Activated gamma-delta T cell treated with anti-CD3 and anti-CD28 coated beads, Interleukin-2, amount 50 U/mL, for 16 hours (primary cell): ENCODE measurements at places on chromosomes 1 and 21.

GRCh38 chr1:218748071-218748470 lies 402.9 kb downstream of the TGFB2 start:
- DNase-seq, result no peak

- DNase-seq, result no peak
These were observed 995 bp upstream of the KIF26B start for GRCh38 chr1:245153552-245154428.

DNA sequence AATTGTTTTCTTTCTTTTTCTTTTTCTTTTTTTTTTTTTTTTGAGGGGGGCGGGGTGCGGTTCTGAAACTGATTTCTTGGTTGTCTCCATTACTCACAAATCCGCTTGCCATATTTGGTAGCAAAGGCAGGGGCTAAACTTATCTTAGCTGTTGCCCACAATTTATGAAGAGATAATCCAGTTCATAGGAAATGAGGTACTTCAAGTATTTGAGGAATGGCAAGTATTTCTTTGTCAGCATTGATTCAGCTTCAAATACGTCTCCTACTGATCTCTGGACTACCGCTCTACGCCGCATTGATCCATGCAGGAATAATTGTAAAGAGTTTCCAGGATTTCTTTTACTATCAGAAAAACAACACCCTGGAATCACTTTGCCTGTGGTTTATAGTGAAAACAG lies 289.2 kb upstream of the DPYD start:
- no peak for DNase-seq

DNA sequence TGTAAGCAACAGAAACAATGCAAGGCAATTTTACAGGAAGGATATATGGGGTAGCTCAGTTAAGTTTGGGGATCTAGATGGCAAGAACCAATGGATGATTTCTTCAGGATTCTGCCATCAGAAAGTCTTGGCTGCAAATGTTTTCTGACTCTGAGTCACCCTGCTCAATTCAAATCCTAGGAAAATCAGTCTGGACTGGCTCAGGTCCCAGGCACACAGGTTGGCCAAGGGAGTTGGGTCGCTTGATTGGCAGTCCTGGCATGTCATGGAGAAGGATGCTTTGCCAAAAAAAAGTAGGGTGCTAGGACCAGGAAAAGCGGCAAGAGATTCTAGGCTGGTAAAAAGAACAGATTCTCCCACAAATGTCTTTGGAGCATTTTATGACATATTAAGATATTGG lies 28.9 kb upstream of the S1PR1 start:
- DNase-seq, result no peak

DNA sequence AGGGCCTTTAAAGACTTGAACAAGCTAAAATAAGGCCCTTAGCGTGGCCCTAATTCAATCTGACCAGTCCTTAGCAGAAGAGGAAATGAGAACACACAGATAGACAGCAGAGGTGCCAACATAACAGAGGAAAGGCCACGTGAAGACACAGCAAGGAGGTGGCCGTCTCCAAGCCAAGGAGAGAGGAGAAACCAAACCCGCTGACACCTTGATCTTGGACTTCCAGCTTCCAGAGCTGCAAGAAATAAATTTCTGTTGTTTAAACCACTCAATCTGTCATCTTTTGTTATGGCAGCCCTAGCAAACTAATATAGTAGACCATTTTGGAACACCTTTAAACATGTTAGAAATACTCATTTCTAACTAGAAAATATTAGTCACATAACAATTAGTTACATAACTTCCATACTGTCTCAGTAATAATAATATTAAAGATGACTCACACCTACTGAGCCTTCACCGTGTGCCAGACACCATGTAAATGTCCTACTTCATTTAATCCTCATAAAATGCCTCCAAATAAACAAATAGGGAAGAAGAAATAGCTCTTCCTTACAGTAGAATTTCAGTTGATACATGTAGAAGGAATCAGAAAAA lies 47.9 kb downstream of the S1PR1 start:
- no peak for DNase-seq

DNA sequence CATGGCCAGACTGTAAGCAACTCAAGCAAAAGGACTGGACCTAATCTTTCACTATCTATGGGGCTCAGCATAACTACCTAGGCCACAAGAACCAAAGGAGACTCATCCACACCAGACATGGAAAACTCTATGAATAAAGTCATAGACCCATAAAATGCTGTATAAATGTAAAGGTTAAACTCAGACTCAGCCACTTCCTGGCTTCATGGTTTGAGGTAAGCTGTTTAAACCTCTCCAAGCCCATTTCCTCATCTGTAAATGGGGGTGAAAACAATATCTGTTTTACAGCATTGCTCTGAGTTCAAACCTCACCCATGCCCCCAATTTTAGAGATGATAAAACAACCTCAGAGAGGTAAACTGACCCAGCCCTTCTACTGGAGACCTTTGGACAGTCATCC lies 4.0 kb upstream of the SMIM12 start:
- no peak for DNase-seq

GRCh38 chr1:29709704-29710280 lies 473.5 kb downstream of the PTPRU start:
- no peak for DNase-seq

- no peak for DNase-seq
These were observed 90.4 kb downstream of the SLC45A1 start for GRCh38 chr1:8408151-8408839.

- no peak for DNase-seq
These were observed 215.2 kb downstream of the URB2 start for GRCh38 chr1:229841230-229841629.

GRCh38 chr21:15645830-15646229 lies 84.0 kb upstream of the USP25 start:
- DNase-seq, result no peak

DNA sequence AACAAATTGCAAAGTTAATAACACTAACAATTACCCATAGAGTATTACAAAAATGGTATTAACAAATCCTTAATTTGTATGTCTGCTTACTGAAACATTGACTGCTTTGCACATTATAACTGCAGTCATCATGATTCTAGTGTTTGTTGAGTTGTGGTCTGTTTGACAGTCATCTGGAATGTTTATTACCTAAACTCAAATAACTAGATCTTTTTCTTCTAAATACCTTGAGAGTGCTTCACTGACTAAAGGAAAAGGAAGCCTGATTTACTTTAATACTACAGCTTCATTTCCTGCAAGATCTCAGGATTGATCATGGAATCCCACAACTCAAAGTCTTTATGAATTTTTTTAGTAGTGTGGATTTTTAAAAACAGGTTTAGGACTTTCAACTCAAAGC lies 70.0 kb downstream of the HMCN1 start:
- DNase-seq, result no peak

- DNase-seq, result no peak
These were observed 1099.5 kb downstream of the PLA2G4A start for GRCh38 chr1:187928288-187928687.

- DNase-seq, result no peak
These were observed 37.6 kb downstream of the MAN1C1 start for GRCh38 chr1:25654109-25654660.

- DNase-seq, result no peak
These were observed 5.8 kb downstream of the HMCN1 start for GRCh38 chr1:185739967-185740366.

GRCh38 chr1:116844775-116845174 lies 64.9 kb upstream of the PTGFRN start:
- no peak for DNase-seq

- DNase-seq, result no peak
These were observed 1.9 kb downstream of the EFNA3 start for GRCh38 chr1:155080312-155081228.

GRCh38 chr1:108747898-108748297 lies 1.4 kb downstream of the STXBP3 start:
- DNase-seq, result no peak

DNA sequence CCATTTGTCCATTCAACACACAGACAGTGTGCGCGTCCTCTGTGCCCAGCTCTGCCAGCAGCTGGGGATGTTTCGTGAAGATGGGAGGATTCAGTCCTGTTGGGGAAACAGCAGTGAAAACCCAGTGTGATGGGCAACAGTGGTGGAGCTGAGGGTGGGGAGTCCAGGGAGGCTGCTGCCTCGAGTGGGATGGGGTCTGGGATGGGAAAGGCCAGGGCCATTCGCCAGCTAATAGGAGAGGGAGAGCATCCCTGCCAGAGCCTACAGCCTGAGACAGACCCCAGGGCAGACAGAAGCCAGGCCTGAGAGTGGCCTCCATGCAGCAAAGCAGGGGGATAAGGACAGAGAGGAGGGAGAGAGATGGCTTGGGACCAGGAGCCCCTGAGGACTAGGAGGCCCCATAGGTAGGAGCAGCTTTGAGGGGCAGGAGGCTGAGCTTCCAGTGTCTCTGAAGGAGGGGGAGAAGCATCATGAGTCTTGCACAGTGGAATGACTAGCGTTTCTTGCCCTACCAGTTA lies 252.6 kb downstream of the NPHP4 start:
- DNase-seq, result no peak

DNA sequence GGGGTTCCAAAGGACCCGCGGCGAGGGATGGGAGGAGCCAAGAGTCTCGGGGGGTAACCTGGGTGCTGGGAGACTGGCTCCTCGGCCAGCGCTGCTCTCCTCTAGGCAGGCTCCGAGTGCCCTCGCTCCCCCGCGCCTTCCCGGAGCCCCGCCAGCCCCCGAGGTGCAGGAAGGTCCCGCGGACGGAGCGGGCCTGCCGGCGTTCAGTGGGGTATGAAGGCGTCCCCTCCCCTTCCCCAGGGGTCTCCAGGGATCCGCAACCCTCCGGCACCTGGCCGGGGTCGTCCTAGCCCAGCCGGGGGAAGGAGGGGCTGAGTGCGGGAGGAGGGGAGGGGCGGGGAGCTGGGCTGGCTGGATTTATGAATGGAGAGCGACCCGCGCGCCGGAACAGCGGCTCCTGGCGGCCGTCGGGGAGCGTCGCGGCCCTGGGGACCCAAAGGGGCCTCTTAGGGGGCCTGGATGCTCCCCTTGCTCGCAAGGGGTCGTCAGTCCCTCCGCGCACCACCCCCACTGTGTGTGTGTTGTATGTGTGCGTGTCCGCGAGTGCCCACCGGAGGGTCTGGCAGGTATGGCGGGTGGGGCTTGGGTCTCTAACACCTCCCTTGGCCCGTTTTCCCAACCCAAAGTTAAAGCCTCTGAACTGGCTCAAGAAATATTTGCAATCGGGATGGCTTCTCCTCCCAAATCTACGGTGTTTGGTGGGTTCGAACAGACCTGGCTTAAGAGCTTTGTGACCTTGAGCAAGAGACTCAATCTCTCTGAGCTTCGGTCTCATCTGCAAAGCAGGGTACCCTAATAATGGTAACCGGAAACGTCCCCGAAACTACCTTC lies 642 bp downstream of the HCRTR1 start:
- peak; percentile 17 for DNase-seq

DNA sequence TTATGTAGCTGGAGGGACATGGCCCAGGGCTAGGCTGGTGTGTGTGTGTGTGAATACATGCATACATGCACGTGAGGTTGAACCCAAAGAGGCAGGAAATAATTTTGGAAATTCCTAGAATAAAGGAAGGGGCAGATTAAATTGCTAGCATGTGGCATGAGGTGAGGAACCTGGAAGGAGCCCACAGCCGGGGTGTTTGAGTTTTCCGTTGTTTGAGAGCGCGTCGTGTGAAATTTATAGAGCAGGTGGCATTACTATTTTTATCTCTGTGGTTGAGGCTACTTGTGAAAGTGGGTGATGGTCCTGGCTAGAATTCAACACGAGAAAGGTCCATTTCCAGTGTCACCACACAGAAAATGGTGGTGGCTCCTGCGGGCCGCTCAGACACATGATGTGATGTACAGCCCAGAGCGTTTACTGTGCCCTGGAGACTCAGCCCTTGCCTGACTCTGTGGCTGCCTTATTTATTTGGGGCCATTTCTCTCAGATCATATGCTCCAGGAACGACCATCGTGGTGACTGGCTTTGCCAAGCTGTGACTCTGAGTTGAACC lies 48.0 kb downstream of the BACE2 start:
- no peak for DNase-seq

GRCh38 chr1:223617323-223618070 lies 48.0 kb downstream of the CAPN8 start:
- no peak for DNase-seq

GRCh38 chr1:224828691-224829090 lies 100.8 kb upstream of the DNAH14 start:
- DNase-seq, result no peak

DNA sequence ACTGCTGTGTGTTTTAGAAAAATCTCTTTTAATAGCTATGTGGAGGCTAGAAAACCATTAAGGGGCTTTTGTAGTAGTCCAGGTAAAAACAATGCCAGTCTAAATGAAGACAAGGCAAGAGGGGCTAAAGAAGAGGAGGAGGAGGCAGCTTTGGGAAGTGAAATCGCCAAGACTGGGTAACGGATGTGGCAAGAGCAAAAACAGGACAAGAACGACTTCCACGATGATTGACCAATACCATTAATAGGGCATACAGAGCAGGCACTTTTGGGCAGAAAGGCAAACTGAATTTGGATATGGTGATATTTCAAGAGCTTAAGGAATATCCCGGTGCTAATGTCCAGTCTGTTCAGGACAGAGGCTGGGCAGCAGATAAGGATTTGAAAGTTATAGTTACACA lies 22.0 kb downstream of the COA6 start:
- DNase-seq, result no peak

DNA sequence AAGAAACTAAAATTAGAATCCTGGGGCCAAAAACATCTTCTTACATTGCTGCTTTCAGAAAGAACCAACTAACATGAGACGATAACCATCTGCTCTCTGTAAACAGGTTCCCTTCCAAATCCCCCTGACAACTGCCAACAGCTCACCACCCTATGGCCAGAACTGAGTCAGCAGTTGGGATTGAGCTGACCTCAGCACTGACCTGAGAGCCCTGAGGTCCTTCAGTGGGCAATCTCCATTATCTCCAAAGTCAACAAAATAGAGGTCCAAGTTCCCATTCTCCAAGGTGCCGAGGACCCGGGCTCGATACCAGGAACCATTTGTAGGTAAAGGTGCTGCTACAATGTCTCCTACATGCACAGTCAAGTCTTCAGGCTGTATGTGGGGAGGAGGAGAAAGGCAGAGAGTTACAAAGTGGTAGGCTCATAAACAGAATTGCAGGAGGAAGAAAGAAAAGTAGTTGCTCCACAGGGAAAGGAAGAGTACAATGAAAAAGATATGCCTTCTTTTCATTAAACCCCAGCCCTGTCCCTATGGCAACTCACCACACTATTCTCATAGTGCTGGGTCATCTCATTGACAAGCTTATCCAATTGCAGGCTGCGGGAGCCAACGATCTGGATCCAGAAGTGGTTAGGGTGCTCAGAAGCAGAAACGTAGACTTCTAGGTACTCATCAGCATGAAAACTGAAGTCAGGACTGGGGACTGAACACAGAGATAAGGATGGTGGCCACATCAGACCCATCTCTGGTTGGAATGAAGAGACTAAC lies 12.8 kb upstream of the MRPL9 start:
- DNase-seq, result no peak

DNA sequence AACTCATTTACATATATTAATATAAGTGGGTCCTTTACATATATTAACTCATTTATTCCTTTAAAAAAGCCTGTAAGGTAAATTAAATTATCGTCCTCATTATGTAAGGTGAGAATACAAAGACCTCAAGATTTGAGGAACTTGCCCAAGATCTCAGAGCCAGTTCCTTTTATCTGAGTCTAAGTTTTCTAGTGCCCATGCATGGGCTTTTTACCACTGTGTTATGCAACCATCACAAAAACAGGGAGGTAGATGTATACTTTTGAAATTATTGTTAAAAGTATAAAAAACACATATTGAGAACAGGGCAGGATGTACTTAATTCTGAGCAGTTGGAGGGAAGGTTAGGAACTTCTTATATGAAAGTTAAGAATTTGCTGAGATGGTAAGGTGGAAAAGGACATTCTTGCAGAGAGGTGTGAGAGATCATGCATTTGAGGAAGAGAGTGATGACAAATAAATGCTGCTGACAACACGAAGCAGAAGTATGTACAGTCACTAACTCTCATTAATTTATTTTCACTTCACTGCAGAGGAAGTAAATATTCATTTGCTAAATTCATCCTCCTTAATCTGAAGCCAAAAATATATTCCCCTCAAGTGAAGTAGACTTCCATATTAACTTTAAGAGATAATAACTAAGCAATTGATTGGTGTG lies 28.9 kb upstream of the LYPLAL1 start:
- no peak for DNase-seq
